ENCODE measurements at places on chromosomes 5 and 9.

DNA sequence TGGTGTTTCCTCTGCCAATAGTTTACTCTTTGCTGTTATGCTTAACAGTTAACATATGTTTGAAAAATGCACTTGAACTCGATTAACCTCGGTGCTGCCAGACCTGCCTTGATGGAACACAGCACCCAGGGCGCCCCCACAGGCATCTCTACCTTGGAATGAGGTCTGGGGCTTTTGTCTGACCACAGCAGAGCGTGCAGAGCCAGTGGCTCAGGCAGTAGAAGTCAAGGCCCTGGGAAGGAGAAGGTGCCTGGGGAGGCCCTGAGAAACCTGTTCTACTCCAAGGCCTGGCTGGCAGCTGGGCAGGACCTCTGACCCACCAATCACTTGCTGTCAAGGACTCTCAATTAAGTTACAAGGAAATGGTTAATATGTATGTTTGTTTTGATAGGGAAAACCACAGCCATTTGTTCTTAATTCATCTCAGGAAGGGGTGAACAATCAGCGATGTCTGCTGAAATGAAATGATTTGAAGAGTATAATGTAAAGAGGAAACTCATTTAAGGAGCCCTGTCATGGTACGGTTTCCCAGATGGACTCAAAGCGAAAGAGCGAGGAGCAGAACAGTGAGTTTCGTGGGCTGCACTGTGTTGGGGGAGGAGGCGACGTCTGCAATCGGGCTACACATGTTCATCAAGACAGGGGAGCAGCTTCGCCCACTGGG, 21.9 kb downstream of the MACROH2A1 start:
- peak; percentile 81 for DNase-seq

DNA sequence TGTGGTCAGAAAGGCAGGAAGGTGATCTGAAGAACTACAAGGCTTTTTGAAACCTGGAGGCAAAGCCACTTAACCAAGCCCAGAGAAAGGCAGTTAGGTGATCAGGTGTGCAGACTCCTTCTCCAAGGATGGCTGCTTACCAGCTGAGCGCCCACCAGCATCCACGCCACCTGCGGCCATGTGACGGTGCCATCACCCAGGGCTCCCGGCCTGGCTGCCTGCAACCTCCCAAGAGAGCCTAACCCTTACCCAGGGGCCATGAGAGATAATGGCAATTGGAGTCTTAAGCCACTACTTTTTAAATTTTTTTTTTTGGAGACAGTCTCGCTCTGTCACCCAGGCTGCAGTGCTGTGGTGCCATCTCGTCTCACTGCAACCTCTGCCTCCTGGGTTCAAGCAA, 33.1 kb upstream of the PHYKPL start:
- no peak for DNase-seq

- no peak for DNase-seq
Measured at GRCh38 chr5:44933686-44934085, 124.9 kb downstream of the MRPS30 start.

GRCh38 chr5:2697446-2698200, 53.9 kb downstream of the IRX2 start:
- DNase-seq: no peak

DNA sequence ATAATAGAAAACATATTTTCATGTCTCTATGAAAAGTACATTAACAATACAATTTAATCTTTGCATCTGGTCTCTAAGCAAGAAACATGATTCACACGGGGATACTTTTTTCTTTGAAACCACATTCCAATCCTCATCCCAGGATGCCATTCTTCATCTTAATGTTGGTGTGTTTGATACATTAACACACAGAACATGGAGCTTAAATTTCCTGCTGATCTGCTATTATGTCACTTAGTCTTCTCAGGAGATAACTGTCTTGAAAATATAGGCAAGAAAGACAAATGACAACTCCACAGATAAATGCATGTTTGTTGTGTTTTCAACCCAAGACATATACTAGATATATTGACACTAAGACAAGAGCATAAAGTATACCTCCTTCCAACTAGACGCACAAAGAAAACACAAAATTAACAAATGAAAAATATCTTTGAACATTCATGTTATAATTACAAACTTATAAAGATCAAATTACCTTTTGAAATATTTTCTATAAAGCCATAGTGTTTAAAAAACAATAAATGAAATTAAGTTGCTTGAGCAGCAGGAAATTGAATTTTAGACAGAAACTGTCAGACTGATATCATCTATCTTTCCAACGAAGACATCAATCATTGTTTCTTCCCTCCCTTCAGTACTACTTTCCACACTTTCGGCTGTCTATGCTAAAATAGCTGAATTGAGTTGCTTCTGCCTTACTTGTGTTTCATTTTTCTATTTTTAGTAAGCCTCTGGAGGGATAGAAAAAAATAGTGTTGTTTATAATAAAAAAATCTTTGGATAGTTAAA, 1676.7 kb upstream of the CDH9 start:
- no peak for DNase-seq

DNA sequence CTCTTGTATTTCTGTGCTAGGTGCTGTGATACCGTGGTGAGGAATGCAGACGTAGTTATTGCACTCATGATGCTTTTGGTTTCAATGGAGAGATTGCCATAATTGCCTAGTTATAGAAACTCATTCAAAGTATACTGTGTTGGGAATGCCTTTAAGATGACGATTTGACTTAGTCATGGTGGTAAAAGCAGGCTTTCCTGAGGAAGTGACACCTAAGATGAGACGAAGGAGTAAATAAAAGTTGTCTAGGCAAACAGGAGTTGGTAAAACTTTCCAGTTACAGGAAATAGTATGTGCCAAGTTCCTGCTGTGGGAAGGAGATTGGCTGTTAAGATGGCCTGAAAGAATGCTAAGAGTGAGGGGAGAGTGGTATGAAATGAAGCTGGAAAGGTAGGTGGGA, 48.1 kb downstream of the FOCAD start:
- no peak for DNase-seq

GRCh38 chr9:71483436-71483835, 284.9 kb downstream of the CEMIP2 start:
- DNase-seq: no peak

GRCh38 chr9:127118597-127119319, 3.7 kb downstream of the ANGPTL2 start:
- DNase-seq: no peak

DNA sequence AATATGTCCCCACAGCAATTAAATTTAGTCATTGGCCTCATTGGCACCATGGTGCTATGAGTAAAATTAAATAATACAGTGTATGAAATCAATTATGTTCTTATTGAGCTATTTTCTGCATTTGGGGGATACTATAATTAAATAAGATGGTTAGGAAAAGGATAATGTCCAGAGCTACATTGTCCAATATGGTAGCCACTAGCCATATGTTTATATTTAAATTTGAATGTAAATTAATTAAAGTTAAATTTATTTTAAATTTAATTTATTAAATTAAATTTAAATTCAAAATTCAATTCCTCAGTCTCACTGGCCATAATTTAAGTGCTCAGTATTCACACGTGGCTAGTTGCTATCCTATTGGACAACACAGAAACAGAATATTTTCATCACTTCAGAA, 115.7 kb downstream of the SPATA31D1 start:
- DNase-seq: no peak

DNA sequence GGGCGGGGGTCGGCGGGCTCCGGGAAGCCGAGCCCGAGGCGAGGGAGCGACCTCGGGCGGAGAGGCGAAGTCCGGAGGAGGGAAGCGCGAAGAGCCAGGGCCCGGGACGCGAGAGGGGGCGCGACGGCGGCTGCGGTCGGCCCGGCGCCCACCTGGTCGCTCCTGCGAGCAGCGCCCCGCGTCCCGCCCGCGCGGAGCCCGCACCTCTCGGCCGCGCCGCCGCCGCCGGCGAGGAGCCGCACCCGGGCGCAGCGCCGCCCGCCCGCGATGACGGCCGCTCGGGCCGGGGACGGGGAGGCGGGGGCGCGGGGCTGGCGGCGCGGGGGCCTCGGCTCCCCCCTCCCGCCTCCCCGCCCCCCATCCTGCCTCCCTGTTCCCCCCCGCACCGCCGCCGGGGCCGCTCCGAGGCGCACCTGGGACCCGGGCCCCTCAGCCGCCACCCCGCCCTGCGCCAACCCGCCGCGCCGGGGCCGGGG, 2.6 kb downstream of the NR5A1 start:
- DNase-seq: no peak

GRCh38 chr5:54985301-54986268, at the start of gene ESM1:
Gene ESM1 (minus strand): TSS chr5:54985593. CDS start chr5:54985517, 76 bp downstream.
- no peak for DNase-seq

DNA sequence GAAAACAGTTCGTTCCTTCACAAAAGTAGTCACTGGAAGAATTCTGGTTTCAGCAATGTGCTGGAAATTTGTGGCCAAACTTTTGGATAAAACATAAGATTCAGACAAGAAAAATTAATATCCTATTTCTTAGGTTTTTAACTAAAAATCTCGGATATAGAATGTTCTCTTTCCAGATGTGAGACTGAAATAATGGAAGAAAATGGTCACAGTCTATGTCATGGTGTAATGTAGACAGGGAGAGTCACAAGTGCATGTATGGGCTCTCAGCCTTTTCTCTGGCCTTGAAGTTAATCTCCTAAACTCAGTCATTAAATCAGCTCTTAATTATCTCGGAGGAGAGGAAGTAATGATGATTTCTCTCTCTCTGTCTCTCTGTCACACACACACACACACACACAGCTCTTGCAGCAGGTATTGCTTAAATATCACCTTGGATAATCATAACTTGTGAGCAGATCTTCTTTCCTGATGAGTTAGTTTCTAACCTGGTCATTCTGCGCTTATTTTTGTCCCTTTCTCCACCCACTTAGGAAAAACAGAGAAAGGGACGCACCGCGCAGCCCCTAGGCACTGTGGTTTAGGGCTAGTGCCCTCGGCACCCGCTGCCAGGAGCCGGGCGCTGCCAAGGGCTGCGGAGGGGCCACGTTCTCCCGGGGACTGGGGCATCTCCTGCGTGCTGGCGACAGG, 672 bp upstream of the ITGA2 start:
- DNase-seq: no peak

GRCh38 chr9:126982215-126983002, 67.8 kb downstream of the RALGPS1 start:
- no peak for DNase-seq

DNA sequence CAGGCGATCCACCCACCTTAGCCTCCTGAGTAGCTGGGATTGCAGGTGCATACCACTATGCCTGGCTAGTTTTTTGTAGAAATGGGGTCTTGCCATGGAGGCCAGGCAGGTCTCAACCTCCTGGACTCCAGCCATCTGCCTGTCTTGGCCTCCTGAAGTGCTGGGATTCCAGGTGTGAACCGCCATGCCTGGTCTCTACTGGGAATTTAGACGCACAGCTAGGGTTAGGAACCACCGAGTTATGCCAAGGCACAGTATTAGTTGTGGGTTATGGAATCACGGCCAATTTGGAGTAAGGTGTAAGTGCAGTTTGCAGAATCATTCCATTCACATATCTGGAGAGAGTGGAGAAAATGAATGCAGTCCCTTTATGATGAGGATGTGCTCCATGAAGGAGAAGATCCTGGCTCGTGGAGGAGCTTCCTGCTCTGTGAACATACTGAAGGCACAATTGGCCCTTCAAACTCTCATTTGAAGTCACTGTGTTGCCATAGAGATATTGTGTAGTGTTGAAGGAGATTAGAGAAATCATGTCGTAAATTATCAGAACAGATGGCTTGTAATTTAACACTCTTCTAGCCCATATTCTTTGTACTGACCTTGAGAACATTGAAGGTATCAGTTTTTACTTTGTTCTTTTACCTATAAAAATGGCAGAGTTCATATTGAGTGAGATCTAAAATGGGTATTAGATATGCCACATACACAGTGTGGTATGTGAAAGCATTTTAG, 18.8 kb downstream of the TRIO start:
- DNase-seq: no peak

- peak; percentile 50 for DNase-seq
Measured at GRCh38 chr5:69152731-69153130, 14.2 kb upstream of the CCNB1 start.

DNA sequence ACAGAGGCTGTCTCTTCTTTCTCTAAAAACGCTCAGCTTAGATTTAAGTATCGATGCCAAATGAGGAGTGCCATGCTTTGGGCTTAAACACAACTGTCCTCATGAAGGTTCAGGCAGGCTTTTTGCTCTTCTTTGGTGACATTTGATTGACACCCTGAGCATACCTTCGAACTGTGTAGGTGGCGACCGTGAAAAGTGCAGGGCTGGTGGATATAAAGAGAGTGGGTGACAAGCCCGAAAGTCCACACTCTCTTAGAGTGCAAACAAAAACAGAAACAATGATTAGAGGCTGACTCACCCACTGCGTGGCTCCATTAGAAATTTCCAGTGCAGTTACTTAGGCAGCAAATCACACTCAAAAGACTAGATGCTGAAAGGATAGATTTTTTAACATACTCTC, 141.7 kb downstream of the SYK start:
- no peak for DNase-seq

DNA sequence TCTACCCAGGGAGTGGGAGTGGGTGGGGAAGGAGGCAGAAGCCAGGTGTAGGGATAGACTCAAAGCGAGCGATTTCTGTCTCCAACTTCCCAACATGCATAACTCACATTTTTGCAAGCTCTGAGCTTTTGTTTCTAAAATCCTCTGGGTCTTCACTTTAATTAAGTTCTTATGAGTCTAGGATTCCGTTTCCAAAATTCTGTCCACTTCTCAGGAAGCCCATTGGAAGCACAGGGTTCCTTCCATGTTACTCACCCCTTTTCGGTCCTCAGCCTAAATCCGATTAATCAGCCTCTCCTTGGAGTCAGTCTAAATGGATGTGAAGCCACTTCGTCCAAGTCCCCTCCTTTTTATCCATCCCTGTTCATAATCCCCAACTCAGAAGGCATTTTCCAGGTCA, 1.4 kb downstream of the GPX3 start:
- no peak for DNase-seq

DNA sequence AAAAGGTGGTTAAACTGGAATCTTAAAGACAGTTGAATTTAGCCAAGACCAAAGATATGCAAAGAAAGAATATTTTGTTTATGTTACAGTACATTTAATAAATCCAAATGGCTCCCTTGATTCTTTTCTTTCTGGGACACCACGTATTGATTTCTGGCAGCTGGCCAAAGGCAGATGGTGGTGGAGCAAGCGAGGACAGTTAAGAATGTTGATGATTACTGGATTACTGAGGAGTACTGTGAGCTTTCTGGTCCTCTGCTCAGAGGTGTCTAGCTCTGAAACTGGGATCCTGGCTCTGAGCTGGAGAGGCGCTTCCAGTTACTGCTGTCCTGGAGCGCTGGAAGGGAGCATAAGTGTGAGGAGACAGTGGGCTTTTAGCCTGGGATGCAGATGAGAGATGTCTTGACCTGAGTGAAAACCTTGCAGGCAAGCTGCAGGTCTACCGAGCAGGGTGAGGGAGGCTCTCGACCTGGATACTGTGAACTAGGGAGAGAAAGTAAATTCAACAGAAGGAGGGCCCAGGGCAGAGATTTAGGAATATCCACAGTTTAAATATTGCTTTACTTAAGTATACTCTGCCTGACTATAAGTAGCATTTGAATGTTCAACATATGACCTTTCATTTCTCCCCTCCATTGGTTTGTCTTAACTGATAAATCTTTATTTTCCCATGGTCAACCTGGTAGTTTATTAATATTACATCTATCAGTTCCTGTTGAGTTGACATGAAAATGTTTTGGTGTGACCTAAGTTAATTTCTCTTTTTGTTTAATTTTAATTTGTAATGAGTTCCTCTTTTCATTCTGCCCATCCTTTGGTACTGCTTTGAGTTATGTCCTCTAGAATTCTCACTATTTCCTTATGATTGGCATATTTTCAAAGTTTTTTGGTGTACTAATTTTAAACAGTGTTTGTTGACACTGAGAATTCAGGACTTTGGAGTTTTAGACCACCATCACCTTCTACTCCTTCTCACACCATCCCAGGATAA, 3.7 kb downstream of the SYK start:
- no peak for DNase-seq

- DNase-seq: no peak
Measured at GRCh38 chr5:19837536-19838174, 150.3 kb downstream of the CDH18 start.
